ENCODE measurements at places on chromosomes 3 and 15.

DNA sequence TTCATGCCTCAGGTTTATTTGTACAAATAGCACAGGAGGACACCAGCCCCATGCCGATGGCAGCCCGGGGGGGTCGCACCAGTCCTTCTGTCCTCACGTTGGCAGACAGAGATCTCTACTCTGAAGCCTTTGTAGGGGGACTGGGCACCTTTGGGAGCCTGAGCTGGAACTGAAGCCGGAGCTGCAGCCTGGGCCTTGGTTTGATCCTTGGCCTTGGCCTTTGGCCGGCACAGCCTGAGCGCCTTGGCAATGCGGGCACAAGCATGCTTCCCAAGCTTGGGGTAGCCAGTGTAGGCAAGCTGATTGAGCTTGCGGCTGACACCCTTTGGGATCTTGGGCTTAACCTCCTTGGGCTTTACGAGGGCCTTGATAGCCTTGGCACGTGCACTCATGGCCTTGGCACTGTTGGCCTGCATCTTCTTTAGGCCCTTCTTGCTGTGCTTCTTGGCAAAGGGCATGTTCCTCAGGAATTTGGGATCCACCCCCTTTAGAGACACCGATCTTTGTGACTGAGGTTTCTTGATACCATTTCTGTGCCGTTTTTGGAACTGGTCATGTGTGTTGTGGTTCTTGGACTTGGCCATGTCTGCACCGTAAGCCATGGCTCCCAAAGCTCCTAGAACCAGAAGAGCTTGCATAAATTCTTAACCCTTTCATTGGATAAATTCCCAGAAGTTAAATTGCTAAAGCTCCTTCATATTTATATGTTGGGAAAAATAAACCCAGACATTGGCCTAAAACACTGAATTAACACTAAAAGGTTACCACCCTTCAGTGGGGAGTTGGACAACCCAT, 33.4 kb upstream of the UACA start:
- no peak for DNase-seq

- no peak for DNase-seq
Observed at GRCh38 chr15:44790656-44791055, 54.3 kb downstream of the TRIM69 start.

GRCh38 chr15:36785396-36785795, 206.0 kb downstream of the CDIN1 start:
- no peak for DNase-seq

- no peak for DNase-seq
Observed at GRCh38 chr15:65092911-65093792, 16.6 kb downstream of the KBTBD13 start.

DNA sequence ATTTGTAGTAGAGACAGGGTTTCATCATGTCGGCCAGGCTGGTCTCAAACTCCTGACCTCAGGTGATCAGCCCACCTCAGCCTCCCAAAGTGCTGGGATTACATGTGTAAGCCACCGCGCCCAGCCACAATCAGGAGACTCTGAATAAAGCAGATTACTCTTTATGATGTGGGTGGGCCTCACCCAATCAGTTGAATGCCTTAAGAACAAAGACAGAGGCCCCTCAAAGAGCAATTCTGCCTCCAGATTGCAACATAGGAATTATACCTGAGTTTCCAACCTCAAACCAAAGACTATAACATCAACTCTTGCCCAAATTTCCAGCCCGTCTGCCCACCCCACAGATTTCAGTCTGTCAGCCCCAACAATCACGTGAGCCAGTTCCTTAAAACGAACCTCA, 18.8 kb upstream of the FAM174B start:
- no peak for DNase-seq

GRCh38 chr3:146203776-146204175, 42.8 kb upstream of the PLOD2 start:
- DNase-seq: no peak

GRCh38 chr3:185647880-185648210, 61.8 kb downstream of the SENP2 start:
- no peak for DNase-seq

- no peak for DNase-seq
Observed at GRCh38 chr15:74725845-74726773, 781 bp upstream of the CYP1A1 start.

GRCh38 chr3:77620009-77620408, 580.1 kb downstream of the ROBO2 start:
- no peak for DNase-seq

GRCh38 chr3:194360568-194360967, 9.0 kb downstream of the LRRC15 start:
- no peak for DNase-seq

GRCh38 chr15:33132722-33133345, 61.7 kb downstream of the FMN1 start:
- DNase-seq: no peak

GRCh38 chr15:77517579-77517978, 96.9 kb downstream of the HMG20A start:
- no peak for DNase-seq

- no peak for DNase-seq
Observed at GRCh38 chr15:84702961-84703482, 12.9 kb downstream of the SEC11A start.

GRCh38 chr3:113804661-113805060, 33.9 kb upstream of the GRAMD1C start:
- no peak for DNase-seq

GRCh38 chr3:146326875-146327543, 76.1 kb upstream of the PLSCR4 start:
- DNase-seq: no peak

GRCh38 chr3:13785853-13786436, 93.9 kb downstream of the WNT7A start:
- DNase-seq: no peak

GRCh38 chr15:73338606-73339374, 30.0 kb downstream of the HCN4 start:
- no peak for DNase-seq

GRCh38 chr15:68557469-68558317, 21.1 kb upstream of the CORO2B start:
- no peak for DNase-seq

GRCh38 chr3:129607391-129608068, 1.1 kb upstream of the PLXND1 start:
- no peak for DNase-seq

DNA sequence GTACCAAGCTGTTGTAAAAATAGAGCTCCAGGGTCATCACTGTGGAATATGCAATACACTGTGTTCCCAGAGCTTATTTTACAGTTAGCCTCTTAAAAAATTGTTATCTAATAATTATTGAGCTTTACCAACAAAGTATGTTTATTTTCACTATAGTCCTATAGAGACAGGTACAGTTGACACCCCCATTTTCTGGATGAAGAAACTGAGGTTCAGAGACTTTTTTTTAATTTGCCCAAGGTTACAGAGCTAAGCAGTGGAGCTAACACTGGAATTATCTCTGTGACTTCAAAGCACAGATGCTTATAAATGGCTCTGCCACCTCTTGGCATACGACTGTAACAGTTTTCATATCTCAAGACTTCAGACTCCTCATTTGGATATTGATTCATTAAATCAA, 126.4 kb downstream of the FEZF2 start:
- DNase-seq: no peak

DNA sequence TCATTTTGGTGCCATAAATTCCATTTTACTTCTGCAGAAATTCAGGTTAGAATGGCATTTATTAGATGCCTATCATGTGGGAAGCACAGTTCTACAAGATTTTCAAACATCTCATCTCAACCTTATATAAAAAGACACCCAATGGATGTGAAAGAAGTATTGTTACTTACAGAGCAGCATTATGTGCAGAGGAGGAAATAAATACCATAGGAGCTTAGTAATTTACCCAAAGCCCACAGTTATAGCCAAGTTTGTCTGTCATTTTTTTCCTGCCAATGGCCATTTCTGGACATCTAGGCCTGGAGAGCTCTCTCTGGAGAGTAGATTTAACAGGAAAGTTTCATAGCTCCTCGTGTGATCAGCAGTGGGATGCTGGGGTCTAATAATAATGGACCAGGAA, 659.4 kb upstream of the NAALADL2 start:
- no peak for DNase-seq

GRCh38 chr3:123447749-123448517, 957 bp downstream of the ADCY5 start:
- no peak for DNase-seq

- no peak for DNase-seq
Observed at GRCh38 chr3:149886957-149887356, 73.9 kb downstream of the RNF13 start.

DNA sequence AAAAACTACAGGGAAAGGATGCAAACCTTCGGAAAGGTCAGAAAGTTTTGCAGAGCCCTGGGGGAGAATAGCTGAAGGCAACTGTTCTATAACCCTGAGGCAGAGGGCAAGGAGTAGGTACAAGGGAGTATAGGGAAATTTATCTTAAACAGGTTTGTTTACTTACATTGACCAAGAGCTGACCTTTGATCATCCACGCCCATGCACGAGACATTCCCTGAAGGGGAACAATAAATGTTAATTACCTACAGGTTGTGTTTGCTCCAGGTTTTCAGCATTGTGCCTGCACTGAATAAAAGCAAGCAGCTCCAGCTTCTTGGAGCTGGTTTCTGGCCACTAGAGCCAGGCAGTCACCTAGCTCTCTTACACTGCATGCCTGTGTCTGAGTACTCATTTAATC, 524.5 kb upstream of the TGFBR2 start:
- DNase-seq: no peak

- no peak for DNase-seq
Observed at GRCh38 chr3:128489674-128489926, 3.4 kb downstream of the GATA2 start.

- DNase-seq: no peak
Observed at GRCh38 chr3:189999718-190000117, 121.0 kb downstream of the P3H2 start.

All from NCI-H2081 treated with DMSO at 0.1 percent for 48 hours (cell line).